ENCODE measurements at places on chromosomes 6 and 20.

- DNase-seq: no peak
Measured at GRCh38 chr20:1879934-1880333, 15.3 kb upstream of the SIRPA start.

DNA sequence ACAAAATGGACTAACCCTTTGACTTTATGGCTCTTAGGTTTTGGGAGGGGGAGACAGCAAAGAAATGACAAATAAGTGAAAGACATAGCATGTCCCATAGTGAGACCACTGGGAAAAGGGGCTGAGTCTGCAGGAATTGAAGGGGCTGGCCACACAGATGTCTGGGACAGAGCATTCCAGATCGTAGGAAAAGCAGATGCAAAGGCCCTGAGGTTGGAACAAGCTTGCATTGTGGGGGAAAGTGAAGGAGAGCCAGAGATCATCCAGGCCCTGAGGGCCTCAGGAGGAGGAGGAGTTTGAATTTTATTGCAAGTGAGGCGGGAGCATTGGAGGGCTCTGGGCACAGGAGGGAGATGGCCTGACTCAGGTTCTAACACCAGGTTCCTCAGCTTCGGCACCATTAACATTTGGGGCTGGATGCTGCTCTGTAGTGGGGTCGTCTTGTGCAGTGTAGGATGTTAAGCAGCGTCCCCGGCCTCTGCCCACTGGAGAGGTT, 97.5 kb downstream of the CEBPB start:
- DNase-seq: no peak

DNA sequence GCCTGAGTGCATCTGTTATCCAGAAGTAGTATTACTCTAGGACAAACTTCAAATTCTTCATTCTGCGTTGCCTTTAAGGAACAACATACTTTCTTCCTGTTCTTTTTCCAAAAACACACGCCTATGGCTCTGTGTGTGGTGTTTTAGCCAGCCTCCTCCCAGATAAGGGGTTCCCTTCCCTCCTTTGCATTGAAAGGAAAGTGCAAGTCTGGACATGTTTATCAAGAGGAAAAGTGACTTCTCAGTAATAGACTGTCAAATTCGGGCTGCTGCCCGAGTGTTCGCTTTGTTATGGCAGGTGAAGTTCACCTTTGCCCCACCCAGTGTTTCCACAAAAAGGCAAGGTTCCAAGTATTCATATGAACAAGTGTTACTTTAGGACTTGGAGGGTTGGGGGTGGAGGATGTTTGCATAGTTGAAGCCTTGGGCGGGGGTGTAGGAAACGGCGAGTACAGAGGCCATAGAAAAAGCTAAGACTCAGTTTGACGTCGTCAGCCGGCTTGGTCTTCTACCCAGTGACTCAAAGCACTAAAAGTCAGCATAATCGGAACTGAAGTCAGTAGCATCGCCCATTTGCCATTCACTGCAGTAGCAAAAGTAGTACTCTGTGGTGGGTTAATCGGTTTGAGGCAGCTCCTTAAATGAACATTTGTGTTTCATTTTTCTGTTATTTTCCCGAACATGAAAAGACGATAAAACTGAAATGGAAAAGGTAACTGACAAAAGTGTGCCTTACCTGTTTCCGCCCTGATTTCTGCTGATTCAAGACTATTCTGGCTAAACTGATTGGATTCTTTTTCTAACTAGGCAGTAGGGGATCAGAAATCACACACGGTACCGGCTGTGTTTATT, 12.5 kb downstream of the PRDM1 start:
- DNase-seq: peak; percentile 53

GRCh38 chr6:42711930-42712329, 10.5 kb downstream of the PRPH2 start:
- DNase-seq: no peak

- DNase-seq: no peak
Measured at GRCh38 chr6:1911474-1911873, 301.8 kb downstream of the FOXC1 start.

DNA sequence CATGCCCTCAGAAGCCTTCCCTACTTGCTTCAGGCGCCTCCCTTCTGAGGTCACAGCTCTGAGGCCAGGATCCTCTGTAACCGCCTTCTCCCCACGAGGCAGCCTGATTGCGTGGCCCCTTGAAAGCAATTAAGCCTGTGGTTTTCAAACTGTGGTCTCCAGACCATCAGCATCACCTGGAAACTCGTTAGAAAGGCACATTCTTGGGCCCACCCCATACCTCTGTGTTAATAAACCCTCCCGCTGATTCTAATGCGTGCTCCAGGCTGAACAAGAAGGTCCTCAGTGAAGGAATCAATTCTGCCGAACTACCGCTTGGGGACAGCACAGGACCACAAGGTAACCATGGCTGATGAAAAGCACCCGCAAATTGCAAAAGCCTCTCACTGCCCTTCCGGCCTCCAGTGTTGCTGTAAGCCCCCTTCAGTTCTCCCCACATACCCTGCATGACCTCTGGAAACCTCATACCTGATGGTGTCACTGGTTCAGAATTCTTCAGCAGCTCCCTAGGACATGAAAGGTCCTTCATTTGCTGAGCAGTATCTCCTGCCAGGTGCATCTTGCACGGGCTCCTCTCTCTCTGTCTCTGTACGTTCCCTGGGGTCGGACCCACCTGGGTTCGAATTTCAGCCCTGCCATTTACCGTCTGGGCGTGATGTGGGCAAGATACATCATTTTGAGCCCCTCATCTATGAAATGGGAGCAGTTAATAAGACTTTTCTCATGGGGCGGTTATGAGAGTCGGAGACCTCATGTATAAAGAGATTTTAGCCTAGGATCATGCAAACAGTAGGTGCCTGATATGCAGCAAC, 93.3 kb upstream of the RNF24 start:
- DNase-seq: peak; percentile 80

All from stimulated activated effector memory CD8-positive, alpha-beta T cell treated with anti-CD3 and anti-CD28 coated beads, Interleukin-12 subunit alpha, Interleukin-12 subunit beta, amount 100 ng/mL, for 72 hours (primary cell).